GM12864 (cell line): ENCODE measurements at places on chromosomes 3 and 15.

DNA sequence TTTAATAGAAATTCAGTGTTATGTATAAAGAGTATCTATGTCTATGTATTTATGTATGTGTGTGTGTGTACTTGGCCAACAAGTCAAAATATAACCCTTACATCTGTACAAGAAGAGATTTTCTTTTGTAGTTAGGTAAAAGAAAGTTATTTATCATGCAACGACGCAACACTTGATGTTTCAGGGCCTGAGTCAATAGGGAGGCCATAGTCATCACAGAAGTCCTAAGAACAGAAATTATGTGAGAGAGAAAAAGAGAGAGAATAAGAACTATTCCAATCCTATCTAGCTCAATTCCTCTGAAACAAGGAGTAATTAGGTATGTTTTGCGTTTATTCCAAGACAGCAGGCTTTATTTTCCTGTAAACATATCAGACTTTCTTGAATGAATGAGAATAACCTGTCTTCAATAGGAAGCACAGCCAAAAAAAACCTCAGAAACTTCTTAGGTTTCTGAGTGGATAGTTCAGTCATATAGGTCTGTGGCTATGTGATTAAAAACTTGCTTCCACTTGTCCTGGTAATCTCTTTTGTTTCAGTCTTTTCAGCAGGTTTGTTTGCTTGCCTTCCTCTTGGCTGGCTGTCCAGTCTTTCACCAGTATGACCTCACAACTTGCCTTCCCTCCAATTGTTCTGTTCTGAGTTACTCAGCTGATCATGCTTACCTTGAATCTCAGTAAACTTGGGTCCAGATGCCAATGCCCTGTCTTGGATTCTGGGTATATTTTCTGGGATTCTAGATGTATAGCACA is 382.4 kb upstream of the GBE1 start:
- no peak for DNase-seq

DNA sequence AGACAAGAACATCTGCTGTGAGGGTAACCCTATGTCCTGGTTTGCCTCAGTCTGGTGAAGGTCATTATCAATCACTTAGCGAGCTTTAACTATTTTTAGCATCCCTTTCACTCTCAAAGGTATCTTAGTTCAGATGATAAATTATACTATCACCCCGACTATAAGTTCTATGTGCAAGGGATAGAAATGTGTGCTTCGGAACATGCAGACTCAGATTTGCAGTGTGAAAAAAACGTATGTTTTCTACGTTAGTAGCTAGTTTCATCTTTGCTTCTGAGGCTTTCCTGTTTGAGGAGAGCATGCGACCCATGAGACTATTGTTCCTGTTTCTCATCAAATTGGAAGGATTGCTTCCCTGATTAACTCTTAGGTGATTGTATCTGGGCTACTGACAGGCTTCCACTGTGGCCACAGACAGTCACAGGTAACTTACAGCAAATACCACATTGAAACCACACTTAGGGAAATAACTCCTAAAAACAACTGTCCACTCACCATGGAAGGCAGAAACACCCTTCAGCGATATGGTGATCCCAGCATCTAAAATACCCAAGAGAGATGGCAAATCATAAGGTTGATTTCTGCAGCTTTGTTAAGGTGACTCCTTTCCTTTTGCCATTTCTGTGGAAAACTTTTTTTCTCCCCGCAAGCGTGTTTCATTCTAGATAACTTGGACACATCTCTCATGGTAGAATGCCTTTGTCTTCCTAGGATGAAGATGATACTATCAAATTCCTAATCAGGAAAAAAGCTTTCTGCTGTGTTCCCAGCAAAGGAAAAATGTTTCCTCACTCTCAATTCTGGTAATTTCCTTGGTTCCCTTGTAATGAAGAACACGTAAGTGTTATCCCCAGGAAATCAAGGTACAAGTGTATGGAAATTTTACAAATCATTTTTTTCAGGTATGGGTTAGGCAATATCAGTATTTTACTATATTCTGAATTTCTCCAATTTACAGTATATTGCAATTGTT is 5.2 kb downstream of the GCSAM start:
- no peak for DNase-seq

DNA sequence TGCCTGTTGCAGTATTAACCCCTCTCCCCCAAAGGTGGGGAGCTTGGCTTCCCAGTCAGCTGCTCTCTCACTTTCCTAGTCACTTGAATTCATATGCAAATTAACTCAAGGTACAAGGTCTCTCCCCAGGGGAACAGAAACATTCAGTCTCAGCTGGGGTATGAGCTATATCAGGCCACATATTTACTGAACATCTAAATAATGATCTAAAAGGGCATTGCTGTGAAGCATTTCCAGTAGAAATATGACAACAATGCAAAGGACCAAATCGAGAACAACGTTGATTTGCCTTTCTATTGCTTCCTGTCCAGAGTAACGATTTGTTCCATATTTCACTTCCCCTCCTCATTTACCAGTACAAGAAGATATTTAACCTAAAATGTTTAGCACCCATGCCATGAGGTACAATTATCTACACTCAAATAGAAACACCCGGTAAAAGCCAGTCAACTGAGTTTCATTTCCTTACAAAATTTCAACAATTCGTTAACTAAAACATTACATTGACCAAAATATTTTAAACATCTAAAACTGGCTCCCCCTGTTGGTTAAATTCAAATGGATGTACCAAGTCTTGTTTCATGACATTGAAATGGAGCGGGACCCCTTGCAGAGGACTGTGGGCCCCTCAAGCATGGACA is 36.5 kb upstream of the KLHL6 start:
- peak; percentile 74 for DNase-seq

DNA sequence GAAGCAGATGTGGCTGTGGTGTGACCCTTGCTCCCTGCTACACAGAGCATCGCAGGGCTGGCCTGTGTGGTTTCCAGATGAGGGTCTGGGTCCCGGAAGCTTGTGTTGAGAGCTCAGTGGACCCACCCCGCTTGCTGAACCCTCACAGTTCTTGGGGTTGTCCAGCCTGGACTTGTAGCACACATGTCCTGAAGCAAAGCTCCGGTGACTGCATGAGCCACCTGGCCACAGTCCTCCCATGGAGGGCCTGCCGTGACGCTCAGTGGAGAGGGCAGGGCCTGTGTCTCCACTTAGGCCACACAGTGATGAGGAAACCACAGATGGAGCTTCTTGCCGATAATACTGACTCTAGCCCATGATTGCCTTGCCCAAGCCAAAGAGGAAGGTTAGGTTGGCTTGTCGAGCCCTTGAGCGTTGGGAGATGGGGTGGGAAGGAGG is 62.6 kb downstream of the RGMA start:
- no peak for DNase-seq

DNA sequence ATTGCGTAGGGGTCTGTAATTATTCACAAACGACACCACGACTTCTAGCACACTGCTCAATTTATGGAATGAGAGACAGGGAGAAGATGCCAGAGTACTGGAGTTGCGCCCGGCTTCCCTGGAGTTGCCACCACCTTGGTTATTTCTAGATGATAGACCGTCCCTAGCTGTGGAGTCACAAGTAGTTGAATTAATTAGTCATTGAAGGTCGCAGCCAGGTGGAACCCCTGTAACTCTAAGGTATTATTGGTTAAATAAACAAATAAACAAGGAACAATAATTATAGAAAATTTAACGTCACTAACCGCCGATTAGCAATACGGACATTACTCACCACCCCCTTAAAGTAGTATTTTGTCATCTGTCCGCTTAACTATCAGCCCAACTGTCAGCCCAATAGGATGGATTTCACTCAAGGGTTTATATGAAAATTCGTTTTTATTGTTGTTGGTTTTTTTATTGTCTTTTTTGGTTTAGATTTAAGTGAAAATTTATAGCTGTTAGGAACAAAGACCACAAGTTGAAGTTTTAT is 911 bp upstream of the AZI2 start:
- no peak for DNase-seq
